Transverse colon (tissue), 4 donors: ENCODE measurements at places on chromosomes 5 and 9.

- DNase-seq, result no peak
Measured at GRCh38 chr9:91273853-91274552, 87.7 kb downstream of the AUH start.

DNA sequence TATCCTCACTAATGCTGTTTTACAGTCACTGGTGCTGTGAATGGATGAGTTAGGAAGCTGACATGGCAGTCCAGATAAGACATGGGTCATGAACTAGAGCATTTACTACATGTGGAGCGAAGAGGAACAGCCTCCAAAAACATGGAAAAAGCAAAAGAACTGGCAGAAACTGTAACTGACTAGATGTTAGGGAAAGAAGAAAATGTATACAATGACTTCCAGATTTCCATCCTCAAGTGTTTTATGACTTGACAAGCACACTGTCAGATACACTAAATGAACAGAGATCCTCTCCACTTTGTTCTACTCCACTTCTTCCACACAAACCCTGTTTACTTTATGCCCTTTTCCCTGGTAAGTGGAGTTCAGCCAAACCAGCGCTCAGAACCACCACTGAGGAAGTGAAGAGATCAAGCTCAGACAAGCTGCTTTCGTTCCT is 11.5 kb downstream of the HMGCS1 start:
- no peak for DNase-seq

DNA sequence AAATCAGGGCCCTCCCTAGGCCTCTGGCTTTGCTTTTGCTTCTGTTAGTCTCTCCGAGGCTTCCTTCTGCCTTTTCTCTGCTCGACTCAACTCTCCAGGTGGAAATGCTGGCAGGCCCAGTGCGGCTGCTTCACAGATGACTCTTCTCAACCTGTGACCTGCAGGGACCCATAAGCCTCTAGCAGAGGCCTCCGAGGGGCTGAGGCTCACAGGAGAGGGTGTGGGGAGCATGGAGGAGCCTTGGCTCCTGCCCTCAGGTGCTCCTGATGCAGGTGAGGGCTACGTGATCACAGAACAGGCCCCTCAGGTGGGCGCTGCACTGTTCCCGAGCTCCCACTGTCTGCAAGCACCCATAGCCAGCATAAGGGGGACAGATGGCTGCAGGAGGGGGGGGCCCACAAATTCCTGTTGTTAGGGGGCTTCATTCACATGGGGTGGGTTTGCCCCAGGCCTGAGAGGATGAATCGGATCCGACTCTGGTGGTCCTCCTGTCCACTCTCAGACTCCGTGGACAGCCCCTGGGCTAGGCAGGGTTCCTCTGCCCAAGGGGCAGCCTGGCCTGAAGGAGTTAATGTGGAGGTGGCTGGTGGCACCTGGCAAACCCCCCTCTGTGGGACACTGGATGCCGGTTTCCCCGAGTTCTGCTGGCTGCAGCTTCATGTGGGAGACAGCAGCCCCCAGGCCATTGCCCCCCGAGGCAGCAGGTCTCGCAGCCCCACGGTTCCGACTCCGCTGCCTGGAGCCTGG is 10.9 kb upstream of the FCN2 start:
- DNase-seq, result no peak

- DNase-seq, result peak; percentile 91
Measured at GRCh38 chr9:112348257-112349007, 15.0 kb upstream of the PTBP3 start.

GRCh38 chr9:126373241-126373640 is 46.6 kb downstream of the MVB12B start:
- no peak for DNase-seq

GRCh38 chr9:123511326-123512277 is 155.6 kb downstream of the CRB2 start:
- DNase-seq, result no peak

GRCh38 chr9:26802921-26803320 is 89.7 kb downstream of the CAAP1 start:
- no peak for DNase-seq

DNA sequence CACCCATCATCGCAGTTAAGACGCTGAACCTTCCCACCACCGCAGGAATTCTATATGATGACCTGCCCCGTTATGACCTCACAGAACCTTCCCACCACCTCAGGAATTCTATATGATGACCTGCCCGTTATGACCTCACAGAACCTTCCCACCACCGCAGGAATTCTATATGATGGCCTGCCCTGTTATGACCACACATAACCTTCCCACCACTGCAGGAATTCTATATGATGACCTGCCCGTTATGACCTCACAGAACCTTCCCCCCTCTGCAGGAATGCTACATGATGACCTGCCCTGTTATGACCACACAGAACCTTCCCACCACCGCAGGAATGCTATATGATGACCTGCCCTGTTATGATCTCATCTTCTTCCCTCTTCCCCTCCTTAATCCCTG is 64.3 kb downstream of the IRX1 start:
- DNase-seq, result no peak

GRCh38 chr9:72996684-72997314 is 43.9 kb upstream of the ALDH1A1 start:
- DNase-seq, result no peak

GRCh38 chr9:112002847-112003457 is 106.3 kb downstream of the UGCG start:
- DNase-seq, result no peak

DNA sequence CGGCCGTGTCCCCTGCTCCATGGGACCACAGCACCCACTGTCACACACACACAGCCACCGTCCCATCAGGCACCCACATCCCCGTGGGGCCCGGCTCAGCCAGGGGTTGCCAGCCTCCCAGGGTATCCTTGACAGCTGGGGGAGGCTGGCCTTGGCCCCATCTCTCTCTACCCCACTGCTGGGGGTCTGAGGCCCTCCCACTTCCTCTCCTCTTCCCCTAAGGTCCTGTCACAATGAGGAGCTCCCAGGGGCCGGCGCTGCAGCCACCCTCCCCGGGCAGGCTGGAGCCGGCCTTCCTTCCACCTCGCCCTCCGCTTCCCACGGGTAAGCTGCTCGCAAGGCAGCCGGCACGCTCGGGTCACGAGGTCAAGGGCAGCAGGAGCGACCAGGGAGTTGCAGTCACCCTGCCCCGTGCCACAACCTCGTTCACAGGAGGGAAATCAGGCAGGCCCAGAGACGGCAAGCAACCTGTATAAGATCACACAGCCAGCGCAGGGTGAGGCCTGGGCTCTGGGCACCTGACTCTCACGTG is 38.6 kb upstream of the NOTCH1 start:
- DNase-seq, result no peak

DNA sequence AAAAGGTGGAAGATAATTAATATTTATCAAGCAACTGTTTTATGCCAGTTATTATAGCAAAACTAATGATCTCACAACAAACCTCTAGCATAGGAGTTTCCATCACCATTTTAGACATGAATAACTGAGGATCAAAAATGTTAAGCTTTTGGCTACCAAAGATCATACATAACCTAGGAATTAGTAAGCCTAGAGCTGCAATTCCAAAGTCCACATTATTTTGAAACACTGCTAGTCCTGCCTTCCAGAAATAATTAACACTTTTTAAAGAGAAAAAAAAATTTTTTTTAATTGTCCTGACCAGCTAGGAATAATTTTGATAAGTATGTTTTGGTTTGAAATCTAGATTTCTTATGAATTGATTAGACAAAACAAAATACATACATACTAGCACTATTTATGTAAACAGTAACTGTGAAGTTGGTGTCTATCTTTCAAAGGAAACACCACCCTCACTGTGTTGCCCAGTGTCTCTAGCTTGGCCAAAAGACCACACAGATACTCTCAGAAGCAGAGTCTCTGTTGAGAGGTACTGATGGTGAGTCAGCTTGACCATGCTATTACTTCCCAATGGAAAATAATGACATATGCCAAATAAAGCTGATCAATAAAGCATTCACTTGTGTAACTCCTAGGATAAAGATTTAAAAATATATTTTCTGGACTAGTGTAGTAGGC is 422.4 kb downstream of the CCDC171 start:
- no peak for DNase-seq

DNA sequence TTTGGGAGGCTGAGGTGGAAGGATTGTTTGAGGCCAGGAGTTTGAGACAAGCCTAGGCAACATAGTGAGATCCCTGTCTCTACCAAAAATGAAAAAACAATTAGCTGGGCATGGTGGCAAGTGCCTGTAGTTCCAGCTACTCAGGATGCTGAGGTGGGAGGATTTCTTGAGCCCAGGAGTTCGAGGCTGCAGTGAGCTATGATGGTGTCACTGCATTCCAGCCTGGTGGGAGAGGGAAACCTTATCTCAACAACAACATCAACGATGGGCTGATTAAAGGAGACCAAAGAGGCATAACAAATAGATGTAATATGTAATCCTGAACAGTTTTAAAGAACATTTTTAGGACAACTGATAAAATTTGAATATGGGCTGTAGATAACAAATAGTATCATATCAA is 34.2 kb upstream of the PANK3 start:
- DNase-seq, result no peak

DNA sequence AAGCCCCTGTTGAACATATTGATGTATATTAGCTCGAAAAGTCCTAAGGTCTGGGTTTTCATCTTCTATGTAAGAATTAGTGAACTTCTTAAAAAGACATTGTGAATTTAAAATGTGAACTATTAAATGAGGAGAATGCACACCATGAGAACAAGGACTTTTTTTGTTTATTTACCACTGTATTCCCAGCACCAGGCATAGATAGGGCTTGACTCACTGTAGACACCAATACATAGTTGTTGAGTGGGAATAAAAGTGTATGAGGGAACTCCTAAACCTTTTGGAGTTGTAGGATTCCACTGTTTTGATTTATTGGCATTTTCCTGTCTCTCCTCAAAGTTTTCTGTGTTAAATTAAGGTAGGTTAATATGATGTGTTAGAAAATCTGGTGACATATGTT is 40.3 kb downstream of the NNT start:
- DNase-seq, result no peak

DNA sequence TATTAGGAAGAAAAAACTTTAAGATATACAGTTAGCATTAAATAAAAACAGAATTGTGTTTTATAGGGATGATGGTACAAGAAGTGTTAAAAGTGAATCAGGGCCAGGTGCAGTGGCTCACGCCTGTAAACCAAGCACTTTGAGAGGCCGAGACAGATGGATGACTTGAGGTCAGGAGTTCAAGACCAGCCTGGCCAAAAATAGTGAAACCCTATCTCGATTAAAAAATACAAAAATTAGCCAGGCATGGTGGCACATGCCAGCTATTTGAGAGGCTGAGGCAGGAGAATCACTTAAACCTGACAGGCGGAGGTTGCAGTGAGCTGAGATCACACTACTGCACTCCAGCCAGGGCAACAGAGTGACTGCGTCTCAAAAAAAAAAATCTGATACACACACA is 282.9 kb upstream of the ATP10B start:
- no peak for DNase-seq

DNA sequence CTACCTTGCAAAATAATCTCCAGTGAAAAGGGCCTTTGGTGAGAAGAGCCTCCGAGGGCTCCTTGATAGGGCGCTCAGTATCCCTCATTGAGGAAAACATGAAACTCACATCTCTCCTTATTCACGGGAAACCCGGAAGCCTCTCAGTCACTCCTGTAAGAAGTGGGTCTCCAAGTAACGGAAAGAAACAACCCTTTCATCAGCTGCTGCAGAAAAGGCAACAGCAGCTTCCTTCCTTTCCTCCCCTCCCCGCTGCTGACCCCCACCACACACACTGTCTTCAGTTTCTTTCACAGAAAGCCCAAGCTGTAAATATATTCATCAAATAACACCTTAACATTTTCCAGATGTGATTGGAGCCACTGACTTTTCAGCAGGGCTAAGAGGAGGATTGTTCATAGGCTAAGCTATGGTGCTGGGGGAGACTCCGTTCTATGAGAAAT is 81.4 kb downstream of the C9orf152 start:
- DNase-seq, result no peak

GRCh38 chr5:370311-370958 is 48.9 kb downstream of the AHRR start:
- DNase-seq, result peak; percentile 3

DNA sequence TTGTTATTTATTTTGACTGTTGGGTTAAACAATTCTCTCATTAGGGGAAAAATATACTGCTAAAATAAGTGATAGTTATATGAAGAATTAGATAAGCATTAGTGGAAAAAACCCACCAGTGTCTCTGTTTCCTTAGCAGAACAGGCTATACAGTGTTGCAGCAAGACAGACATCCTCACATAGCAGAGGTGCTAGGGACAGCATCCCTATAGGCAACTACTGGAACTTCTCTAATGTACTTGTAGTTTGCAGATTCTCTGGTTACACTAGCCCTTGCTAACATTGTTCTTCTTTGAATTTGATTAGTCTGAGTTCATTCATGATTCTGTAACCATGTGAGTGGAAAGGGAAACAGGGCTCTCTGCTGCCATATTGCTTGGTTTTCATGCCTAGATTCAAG is 661.8 kb upstream of the RGMB start:
- DNase-seq, result no peak

DNA sequence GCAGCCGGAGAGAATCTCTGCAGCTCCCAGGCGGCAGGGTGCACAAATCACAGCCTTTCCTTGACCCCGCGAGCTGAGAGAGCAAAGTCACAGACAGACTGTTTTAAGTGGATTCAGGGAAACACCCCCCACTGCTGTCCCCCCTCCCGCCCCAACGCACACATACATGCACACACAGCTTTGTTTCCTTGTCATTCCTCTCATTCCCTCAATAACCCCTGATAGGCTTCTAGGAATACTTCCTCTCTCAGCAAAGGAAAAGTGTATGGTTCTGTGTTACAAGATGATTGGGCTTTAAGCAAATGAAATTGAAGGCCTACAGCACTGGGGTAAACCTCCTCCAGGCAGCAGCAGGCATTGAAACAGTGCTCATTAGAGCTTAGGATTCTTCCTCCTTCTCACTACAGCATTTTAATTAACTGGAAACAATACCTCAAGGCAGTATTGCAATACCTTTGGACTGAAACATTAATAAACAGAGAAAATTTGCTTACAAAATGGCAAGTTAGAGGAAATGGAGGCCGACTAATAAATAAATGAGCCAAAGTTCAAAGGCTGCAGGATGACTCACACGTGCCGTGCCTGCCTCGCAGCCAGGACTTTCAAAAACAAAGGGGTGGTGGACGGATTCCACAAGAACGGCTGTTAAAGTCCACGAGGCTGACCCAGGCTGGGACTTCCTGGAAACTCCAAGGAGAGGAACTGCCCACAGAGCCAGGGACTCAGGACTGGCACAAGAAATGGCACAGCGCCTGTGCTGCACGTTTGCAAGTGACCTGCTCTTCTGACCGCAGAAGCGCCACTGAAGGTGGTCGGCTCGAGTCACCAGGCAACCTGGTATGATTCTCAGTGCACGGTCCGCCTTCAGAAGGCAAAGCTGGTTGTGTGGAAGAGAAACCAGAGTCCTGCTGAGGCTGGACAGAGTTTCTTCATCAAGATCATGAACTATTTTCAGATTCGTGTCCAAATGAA is 236.2 kb downstream of the SYK start:
- DNase-seq, result peak; percentile 79

DNA sequence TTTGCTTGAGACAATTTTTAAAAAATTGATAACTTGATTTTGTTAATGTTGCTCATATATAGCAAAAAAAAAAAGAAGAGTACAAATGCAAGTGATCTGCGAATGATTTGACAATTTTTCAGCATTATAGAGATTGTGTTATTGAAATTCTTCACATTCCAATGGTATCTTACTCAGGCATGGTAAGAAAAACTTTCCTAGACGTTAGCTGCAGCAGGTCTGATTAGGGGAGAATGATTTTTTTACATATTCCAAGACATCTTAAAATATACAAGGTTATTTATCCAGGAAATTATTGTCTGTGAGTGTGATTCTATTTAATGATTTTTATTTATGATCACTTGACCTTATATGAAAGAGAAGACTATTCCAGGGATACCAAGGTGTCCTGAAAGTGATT is 361.9 kb downstream of the MAT2B start:
- DNase-seq, result no peak

GRCh38 chr5:147481874-147482705 is 27.8 kb downstream of the DPYSL3 start:
- DNase-seq, result no peak
